Muscle of arm (tissue), 14 donors: ENCODE measurements at places on chromosomes 11 and 22.
A peak's percentile ranks its signal among the peaks of the same experiment; 100 is the strongest.

- no peak for DNase-seq
These were observed 32.2 kb upstream of the TRIM29 start for GRCh38 chr11:120169981-120170698.

DNA sequence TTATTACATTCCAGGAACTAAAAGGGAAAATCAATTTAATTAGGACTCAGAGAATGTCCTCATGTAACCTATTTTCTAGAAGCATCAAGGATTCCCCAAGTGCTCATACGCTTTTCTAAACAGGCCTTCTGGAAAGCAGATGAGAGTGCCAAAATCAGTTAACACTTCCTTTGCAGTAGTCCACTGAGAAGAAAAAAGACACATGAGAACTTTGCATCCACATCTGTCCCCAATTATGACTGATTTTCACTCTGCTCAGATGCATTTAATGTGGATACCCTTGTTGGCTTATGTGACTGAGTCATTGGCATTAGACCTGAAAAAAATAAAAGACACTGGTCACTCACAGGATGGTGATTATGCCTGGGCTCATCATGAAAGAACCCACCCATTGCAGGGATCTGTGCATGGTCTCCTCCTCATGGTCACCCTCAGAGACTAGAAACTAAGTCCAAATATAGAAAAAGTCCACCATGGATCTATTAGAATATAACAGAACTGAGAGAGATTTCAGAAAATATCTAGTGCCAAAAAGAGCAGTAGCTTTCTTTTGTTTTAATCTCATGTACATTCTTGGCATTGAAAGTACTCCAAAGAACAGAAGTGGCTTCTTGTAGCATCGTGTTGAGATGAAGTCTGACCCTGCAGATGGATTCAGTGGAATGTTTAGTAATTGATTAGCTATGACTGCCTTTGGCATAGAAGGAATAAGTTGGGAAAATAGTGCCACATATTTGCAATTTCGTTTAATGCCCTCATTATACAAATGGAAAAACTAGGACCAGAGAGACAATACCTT is 48.8 kb upstream of the FIBIN start:
- no peak for DNase-seq

GRCh38 chr11:73312036-73312435 is 4.0 kb downstream of the ARHGEF17 start:
- no peak for DNase-seq

GRCh38 chr22:20844055-20845037 is 14.3 kb downstream of the PI4KA start:
- no peak for DNase-seq

DNA sequence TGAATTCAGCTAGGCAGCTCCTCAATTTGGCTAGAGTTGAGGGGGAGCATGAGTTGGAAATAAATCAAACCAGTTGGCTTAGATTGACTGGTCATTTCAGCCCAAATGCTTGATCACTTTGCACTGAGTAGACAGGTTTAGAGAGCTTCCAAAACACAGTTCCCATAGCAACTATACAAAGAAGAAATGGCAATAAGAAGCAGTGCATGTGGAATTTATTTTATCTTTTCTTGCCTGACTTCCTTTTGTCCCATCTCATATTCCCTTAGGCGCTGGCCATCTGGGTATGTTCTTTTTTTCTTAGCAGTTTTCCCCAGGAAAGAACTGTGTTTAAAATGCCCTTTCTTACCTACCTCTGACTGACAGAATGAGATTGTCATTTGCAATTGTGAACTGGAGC is 38.7 kb upstream of the C11orf87 start:
- DNase-seq: peak; percentile 38

DNA sequence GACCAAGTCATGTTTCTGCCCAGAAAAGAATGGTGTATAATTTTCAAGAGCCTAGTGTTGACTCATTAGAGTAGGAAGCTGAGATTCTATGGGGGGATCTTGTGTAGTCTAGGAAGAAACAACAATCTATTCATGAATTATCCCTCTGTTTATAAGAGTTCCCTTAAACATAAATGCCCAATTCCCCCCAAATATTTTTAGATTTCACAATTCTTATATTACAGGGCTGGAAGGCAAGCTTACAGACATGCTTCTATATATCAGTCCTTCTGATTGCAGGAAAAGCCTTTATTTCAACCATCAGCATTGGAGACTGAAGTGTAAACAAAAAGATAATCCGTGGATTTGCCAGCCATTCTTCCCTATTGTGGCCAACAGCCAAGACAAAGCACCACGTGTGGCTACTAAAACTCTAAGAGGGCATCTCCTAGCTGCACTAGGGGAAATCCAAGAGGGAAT is 71.4 kb downstream of the NAT10 start:
- no peak for DNase-seq

- no peak for DNase-seq
These were observed 135.7 kb downstream of the NECTIN1 start for GRCh38 chr11:119593346-119593745.

DNA sequence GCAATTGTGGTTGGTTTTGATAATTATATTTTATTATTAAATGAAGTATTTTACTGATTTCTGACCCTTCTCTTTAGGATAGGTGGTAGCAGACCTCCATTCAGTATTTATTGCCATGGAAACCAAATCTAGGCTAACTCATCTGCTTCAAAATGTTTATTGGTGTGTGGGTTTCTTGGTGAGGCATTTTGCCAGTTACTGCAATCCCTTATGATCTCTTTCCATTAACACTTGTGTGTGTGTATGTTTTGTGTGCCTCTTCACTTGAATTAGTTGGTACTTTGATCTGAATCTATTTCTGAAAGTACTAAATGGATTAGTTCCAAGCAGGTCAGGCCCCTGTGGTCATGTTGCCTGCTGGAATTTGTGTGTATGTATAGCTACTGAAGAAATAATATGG is 184.4 kb upstream of the C11orf87 start:
- DNase-seq: no peak

GRCh38 chr11:637333-637592 is 194 bp downstream of the DRD4 start:
- no peak for DNase-seq

GRCh38 chr11:78809931-78810541 is 235.4 kb upstream of the NARS2 start:
- no peak for DNase-seq

- DNase-seq: no peak
These were observed 42.2 kb downstream of the CYTH4 start for GRCh38 chr22:37324340-37325038.

GRCh38 chr11:70671611-70672010 is 273.3 kb downstream of the CTTN start:
- DNase-seq: no peak

DNA sequence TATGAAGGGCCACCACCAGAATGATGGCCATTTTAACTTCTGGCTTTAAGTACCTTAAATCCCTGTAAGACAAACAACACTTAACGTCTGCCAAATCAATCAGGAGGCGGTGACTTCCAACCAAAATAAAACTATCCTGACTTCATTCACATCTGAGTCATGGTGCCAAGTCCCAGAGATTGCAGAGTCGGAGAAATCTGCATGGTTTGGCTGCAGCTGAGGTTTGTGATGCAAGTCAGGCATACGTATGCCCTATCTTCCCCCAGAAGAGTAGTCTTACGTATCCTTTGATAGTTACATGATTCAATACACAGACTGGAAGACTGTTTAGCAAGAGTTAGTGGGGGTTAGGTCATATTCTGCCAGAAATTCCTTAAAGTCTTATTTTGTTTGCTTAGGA is 1.7 kb upstream of the GAB2 start:
- peak; percentile 39 for DNase-seq

DNA sequence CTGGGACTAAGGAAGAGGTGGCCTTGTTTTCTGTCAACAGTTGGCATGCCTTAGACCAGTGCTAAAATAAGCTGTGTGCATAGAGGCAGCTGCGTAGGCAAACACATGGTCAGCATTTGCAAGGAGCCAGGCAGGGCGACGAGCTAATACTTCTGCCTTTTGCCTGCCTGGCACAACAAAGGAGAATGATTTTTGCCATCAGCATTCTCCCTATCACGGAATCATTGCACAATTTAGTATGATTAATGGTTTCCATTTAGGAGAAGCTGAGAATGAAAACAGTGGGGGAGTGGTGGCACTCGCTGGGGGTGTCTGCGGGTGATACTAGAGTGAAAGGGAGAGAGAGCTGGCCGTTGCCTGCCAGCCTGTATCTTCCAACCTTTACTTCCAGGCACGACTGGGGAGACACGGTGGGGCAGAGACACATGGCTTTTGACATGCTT is 336.0 kb downstream of the CADM1 start:
- DNase-seq: no peak

GRCh38 chr22:20421507-20421874 is 16.1 kb downstream of the SCARF2 start:
- DNase-seq: no peak

- DNase-seq: no peak
These were observed 50.2 kb upstream of the PICALM start for GRCh38 chr11:86119077-86119476.

DNA sequence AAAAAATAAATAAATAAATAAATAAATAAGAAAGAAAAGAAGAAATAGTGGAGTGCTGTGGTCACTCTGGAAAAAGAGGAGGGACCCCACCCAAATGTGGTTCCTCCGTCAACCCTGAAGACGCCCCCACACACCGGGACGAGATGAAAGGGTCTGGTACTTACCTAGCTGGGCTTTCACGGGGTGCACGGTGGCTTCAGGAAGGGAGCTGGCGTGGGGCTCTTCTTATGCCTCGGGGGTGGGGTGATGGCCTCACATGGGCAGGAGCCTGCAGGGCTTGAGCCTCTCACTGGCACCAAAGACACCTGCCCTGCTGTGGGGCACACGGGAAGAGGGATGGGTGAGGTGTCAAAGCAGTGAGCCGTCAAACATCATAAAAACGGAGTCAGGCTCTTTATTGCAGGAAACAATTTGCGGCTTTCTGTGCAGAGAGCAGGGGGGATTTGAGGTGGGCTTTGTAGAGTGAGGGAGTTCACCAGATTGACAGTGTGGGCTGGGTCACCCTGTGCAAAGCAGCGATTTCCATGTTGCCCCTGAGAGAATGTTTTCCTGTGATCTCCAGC is 28.0 kb upstream of the KRTAP5-6 start:
- DNase-seq: no peak

DNA sequence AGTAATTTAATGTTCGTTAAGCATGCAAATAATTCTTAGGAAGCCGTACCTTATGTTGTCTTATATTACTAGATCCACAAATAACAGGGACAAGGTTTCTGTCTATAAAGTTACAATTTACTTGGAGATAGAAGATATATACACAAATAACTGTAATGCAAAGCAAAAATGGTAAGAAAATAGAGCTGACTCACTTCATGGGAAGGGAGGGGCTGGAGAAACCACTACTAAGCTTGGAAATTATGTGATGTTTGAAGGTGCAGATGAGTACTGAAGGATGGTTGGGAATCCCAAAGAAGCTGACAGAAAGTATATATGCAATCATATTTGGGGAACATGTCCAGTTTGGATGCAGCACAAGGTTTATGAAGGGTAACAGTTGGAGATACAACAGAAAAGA is 4.0 kb downstream of the NPAT start:
- no peak for DNase-seq

DNA sequence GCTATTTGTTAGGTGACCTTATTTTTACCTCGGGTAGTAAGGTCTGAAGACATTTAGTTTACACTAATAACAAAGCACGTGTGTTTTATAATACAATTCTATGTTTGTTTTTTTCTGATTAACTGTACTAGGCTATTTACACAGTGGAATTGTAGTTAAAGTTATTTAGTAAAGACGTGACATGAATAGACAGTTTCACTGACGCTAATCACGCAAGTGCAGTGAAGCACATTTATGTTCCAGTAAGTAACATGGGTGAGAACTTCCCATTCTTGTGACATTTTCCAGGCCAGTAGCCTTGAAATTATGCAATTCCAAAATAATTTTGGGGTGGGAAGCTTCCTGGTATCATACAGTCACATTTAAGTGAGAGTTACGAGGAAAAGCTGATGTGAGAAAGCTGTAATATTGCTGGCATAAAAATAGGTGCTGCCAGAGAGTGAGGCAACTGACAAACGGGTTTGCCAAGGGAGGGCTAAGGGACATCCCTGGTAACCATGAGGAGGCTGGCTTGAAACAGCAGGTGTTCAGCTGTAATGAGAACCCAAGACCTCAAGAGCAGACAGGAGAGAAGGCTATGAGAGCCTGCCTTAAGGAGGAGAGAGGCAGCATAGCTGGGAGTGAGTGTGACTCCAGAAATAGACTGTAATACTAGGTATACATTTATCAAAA is 378.8 kb downstream of the DCDC1 start:
- DNase-seq: no peak

- no peak for DNase-seq
These were observed 130.7 kb downstream of the CTTN start for GRCh38 chr11:70528794-70529580.

DNA sequence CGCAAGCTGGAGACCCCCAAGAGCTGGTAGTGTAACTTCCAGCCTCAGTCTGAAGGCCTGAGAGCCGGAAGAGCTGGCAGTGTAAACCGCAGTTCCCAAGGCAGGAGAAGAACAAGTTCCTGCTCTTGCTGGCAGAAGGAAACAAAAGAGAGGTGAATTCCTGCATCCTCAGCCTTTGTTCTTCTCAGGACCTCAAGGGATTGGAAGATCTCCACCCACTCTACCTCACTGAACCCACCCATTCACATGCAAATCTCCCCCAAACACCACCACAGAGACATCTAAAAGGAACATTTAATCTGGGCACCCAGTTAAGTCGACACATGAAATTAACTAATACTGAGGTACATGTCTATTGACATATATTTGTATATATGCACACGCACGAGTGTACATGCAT is 1310.3 kb downstream of the TBC1D22A start:
- no peak for DNase-seq

DNA sequence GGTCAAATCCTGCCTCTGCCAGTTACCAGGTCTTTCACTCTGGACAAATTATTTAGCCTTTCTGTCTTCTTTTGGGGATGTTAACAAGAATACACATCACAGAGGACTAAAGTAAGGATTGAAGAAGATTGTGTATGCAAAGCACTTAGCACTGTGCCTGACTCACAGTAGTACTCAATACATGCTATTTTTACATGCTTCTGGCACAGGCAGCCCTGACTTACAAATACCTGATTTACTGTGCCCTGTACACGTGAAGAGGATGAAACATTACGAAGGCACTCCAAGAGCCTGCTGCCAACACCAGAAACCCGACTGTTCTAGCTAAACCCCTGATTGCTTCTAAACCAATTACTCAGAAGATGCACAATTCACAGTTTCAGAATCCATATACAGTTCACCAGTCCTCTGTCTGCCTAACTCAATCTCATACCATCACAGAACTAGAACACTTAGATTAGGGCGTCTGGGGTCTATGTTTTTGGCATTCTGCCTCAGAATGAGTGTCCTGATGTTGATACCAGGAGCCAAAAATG is 300.9 kb upstream of the DDI1 start:
- no peak for DNase-seq

DNA sequence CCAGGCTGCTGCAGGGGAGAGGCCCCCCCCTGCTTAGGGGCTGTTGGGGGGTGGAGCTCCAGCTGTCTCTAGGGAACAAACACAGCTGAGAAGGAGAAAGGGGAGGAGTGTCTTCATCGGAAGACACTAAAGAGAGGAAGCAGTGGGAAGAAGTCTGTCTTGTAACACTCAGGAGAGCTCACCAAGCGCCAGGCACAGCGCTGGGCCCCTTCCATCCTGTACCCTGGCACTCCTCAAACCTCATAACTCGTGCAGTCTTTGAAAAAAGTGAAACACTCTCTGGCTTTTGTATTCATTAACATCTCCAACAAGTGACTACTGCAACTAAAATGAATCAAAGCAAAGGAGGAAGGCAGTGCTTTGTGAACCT is 67.4 kb upstream of the PRDM11 start:
- DNase-seq: no peak

- no peak for DNase-seq
These were observed 1.4 kb downstream of the ARVCF start for GRCh38 chr22:20015187-20015625.

GRCh38 chr11:45560155-45560912 is 105.1 kb downstream of the CHST1 start:
- DNase-seq: peak; percentile 41
